ENCODE measurements at places on chromosomes 3 and 15.

GRCh38 chr3:25863011-25863415 lies 73.1 kb downstream of the OXSM start:
- no peak for DNase-seq

GRCh38 chr15:74884428-74885223 lies 5.2 kb upstream of the MPI start:
- DNase-seq, result no peak

DNA sequence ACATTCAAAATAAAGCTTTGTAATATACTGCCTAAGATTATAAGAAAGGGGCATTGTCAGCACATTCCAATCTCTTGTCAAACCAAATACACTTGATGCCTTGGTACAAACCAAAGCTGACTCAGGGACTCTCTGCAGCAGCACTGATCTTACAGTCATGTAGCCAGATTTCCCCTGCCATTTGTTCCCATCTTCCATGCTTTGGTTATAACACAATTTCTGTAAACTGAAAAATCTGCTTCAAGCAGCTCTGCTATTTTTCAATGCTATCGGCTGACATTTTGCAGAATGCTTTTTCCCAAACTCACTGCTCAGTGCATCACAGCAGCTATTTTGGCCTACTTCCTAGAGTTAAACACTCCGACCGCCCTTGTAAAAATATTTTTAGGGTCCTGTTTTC lies 18.2 kb downstream of the PLOD2 start:
- no peak for DNase-seq

- no peak for DNase-seq
Observed at GRCh38 chr15:48221885-48222284, 15.8 kb downstream of the SLC12A1 start.

DNA sequence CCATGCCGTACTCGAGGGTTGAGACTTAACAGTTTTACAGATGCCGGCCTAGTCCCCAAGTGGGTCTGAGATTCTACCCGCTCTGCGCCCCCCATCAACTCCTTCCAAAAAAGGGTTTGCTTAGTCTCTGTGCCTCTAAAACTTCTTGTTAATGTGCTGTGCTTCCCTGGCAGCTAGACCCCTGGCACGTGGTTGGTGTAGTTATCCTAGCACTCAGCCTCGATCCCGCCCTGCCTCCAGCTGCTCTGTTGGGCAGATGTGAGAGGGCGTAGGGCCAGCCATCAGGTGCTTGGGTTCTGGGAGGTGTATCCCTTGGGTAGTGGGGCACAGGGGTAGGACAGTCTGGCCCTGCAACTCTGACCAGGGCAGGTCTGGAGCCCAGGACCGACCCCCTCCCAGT lies 79.5 kb downstream of the FBLN2 start:
- DNase-seq, result no peak

DNA sequence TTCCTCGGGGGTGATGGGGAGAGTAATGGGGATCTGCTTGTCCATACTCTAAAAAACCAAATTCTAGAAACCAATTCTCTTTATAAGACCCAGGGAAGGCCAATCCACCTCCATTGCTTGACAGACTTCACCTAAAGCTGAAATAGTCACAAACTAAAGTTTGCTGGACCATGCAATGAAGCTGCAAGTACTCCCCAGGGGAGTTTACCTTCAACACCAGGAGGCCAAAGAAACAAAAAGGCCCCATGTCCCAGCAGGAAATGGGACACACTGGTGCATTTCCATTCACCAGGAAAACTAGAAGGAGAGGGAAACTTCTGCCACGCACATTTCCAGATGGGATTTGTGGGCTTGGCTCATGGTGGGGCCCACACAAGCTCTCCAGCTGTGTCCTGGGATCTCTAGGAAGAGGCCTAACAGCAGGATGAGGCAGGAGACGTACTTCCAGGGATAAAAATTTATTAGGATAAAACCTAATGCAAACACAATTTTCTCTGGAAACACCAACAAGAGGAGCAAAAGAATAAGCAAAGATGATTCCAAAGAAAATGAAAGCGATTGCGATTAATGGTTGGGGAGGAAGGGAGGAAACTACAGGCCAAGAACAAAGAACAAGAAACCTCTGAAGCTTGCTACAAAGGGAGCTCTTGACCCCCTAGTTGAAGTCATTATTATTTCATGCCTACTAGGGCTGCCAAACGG lies 238.0 kb upstream of the LRTM1 start:
- DNase-seq, result no peak

GRCh38 chr3:120177151-120177550 lies 82.9 kb upstream of the GSK3B start:
- DNase-seq, result no peak

GRCh38 chr3:115670911-115671310 lies 47.6 kb downstream of the GAP43 start:
- no peak for DNase-seq

DNA sequence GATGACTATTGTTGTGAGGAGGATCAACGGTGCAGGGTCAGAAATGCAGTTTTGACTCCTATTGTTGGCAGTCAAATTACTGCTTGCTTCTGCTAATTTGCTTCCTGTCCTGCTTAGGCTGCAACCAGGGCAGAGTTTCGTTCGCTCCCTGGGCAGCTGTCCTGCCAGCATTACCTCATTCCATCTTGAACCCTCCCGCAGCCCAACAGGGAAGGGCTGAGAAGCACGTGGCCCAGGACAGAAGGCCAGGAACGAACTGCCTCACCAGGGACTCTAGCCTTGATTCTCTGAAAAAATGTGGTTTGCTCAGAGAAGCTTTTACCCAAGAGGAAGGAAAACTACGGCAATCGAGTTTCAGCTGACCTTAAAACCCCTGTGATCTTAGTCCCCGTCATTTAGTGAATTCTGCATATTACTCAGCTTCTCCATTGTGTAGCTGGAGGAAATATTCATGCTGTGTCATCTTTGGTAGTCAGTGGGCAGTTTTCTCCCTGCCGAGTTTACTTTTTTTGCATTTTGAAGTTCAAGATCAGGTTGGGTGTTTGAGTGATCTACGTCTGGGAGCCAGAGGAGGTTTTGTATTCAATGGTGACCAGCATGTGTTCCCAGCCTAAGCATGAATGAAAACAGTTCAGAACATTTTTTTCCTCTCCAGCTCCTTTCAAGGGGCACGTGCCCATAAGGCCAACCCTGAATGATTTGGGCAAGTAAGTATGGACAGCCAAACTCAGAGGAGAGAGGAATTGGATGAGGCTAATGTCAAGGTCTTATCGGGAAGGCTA lies 23.0 kb downstream of the TLNRD1 start:
- DNase-seq, result peak; percentile 82

- DNase-seq, result no peak
Observed at GRCh38 chr15:98425173-98425572, 223.2 kb upstream of the IGF1R start.

- DNase-seq, result no peak
Observed at GRCh38 chr3:99721633-99722007, 83.2 kb downstream of the COL8A1 start.

DNA sequence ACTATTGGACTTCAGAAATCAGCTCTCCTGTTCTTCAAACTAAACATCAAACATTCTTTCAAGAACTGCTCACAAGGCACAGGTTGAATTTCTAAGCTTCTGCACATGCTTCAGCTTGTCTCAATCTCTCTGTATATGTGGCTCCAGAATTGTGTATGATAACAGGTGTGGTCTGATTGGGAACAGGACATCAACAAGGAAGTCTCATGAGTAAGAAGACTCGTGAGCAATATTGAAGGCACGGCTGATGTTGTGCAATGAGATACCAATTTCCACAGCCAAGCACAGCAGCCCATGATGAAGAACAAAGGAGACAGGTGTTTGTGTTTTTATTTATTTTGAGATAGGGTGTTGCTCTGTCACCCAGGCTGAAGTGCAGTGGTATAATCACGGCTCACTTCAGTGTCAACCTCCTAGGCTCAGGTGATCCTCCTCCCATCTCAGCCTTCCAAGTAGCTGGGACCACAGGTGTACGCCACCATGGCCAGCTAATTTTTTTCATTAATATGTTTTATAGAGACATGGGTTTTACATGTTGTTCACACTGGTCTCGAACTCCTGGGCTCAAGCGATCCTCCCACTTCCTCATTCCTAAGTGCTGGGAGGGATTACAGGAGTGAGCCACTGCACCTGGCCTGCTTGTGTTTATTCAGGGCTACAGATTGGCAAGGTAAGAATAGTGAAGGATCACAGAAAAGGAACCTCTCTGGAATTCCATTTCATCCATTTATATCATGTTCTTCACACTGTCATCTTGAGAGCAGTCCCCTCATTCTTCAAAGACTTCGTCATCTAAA lies 32.2 kb upstream of the ABHD17C start:
- no peak for DNase-seq

DNA sequence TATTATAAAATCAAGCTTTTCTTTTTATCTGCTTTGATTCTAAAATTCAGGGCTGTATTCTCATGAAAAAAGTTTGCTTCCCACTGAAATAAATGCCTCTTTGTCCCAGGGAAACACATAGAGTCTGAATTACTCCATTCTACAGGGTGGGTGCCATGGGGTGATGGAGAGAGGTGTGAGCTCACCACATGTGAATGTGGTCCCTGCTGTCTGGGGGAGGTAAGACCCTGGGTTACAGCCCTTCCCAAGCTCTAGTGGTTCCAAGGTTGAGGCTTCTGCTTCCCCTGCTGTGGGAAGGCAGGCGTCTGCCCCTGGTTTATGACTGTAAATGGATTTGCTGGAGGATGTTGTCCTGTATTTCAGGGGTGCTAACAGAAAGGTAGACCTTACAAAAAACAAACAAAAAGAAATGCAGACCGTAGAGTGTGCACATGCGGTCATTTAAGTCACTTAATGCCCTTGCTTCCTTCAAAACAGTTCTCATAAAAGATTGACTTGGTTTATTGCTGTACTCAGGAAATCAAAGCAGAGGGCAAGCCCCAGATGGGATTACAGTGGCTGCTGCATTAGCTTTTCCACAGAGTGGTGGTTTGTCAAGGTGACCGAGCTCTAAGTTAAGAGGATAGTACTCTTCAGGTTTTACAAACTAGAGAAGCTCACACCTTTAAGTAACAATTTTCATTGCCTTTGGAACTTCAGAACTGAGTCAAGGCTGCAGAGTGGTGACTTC lies 49.2 kb downstream of the CTDSPL start:
- no peak for DNase-seq

- DNase-seq, result no peak
Observed at GRCh38 chr3:71406972-71407810, 176.3 kb downstream of the FOXP1 start.

- DNase-seq, result no peak
Observed at GRCh38 chr3:157023226-157023625, 136.7 kb downstream of the CCNL1 start.

- no peak for DNase-seq
Observed at GRCh38 chr3:115550285-115550761, 73.0 kb upstream of the GAP43 start.

- DNase-seq, result no peak
Observed at GRCh38 chr3:54038391-54038790, 84.0 kb upstream of the CACNA2D3 start.

- peak; percentile 25 for DNase-seq
Observed at GRCh38 chr3:132486099-132486498, 68.8 kb downstream of the DNAJC13 start.

DNA sequence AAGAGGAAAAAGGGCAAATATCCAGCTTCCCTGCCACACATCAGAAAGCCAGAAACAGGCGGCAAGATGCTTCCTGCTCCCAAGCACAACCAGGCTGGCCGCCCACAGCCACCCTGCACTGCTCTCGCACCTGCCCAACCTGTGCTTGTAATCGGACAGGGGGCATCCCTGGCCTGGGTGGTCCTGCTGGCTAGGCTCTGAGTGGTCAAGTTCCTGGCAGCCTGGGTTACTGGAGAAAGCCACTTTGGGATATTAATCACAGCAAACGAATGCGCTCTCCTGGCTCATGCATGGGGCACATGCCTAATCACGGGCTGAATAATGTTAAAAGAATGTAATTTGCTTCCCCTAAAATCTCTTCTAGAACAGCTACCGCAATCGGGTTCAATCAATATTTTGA lies 442.4 kb downstream of the MCTP2 start:
- no peak for DNase-seq

DNA sequence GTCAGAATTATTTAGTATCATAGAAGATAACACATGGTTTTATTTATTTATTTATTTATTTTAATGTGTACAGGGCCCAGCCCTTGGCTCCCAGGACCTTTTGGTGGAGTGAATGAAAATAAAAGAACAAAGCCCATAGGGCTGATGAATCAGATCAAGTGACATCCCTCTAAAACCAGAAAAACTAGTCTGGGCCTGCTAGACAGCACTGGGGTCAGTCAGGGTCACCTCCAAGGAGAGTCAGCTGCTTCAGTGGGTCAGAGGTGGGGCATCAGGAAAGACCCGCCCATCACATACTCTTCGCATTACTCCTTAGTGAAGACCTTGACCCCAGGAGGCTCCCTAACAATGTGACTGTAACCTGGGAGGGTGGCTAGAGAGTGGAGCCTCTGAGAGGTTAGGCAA lies 12.8 kb downstream of the PPCDC start:
- no peak for DNase-seq

- DNase-seq, result no peak
Observed at GRCh38 chr3:31572236-31573004, 39.7 kb downstream of the STT3B start.

- DNase-seq, result no peak
Observed at GRCh38 chr15:62565634-62566026, 400.5 kb upstream of the C2CD4B start.

- DNase-seq, result no peak
Observed at GRCh38 chr15:71374607-71375352, 259.5 kb downstream of the THSD4 start.

GRCh38 chr3:124601190-124601589 lies 129.1 kb upstream of the UMPS start:
- no peak for DNase-seq

- DNase-seq, result peak; percentile 58
Observed at GRCh38 chr15:101148881-101149664, 102.8 kb downstream of the CHSY1 start.

- no peak for DNase-seq
Observed at GRCh38 chr3:54619531-54619930, 308.3 kb downstream of the LRTM1 start.

DNA sequence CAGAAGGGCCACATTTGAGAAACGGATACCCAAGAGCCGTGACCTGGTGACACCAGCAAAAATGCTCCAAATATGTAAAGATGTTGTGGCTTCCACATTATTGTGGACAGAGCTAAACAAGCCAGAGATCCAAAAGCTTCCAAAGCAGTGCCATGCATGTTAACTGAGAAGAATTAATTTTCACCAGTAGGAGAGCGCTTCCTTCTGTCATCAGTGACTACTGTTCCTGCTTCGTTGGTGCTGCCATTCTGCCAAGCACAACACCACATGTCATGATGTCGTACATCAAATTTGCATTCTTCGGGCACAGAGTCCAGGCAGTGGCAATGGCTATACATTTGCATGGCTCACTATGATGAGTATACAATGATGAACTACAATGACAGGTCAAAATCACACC lies 19.1 kb upstream of the CHST2 start:
- DNase-seq, result no peak

GRCh38 chr3:28291577-28291976 lies 50.2 kb downstream of the CMC1 start:
- no peak for DNase-seq

- DNase-seq, result no peak
Observed at GRCh38 chr3:44208086-44208485, 33.6 kb upstream of the TOPAZ1 start.

GRCh38 chr3:41502023-41502422 lies 302.7 kb downstream of the CTNNB1 start:
- DNase-seq, result no peak

- no peak for DNase-seq
Observed at GRCh38 chr15:50183112-50183794, 1.3 kb downstream of the SLC27A2 start.
